ENCODE measurements at places on chromosomes 6 and 20. TPM values are rescaled to one million over a fixed set of nuclear protein-coding genes. Genes with fewer than 3 reads are reported as not detected.
A peak's percentile ranks its signal among the peaks of the same experiment; 100 is the strongest.

Gene NT5E
- 1.5 TPM for total RNA-seq

Gene MTFR2
- 8.5 TPM for total RNA-seq

Gene MANEA
- 8.4 TPM for total RNA-seq

Gene PPIL4
- total RNA-seq: 33.2 TPM

Gene RIPOR3
- 4.5 TPM for total RNA-seq

Gene GGTLC1
- not detected for total RNA-seq

Gene YWHAB
- total RNA-seq: 256 TPM

Gene SDCBP2
- total RNA-seq: 3.6 TPM

Gene ARFGEF3
- 23.2 TPM for total RNA-seq

Gene SLC24A3
- total RNA-seq: 6.2 TPM

Gene AHI1
- 19.6 TPM for total RNA-seq

Gene TMEM14B
- 83.8 TPM for total RNA-seq

GRCh38 chr6:83314693-83315092 is 116.2 kb downstream of the ME1 start:
- no peaks in the 10 kb centered on the region for H3K4me1 ChIP-seq
- H3K27ac ChIP-seq: no peak overlapping the region
- H3K4me3 ChIP-seq: no peak overlapping the region
- H3K36me3 ChIP-seq: no peaks in the 10 kb centered on the region

- no peaks in the 10 kb centered on the region for H3K27me3 ChIP-seq
- no peak overlapping the region for H3K4me3 ChIP-seq
- no peaks in the 10 kb centered on the region for H3K36me3 ChIP-seq
- H3K4me1 ChIP-seq: no peaks in the 10 kb centered on the region
These were observed 178.6 kb upstream of the MAP3K7 start for GRCh38 chr6:90765491-90765890.

DNA sequence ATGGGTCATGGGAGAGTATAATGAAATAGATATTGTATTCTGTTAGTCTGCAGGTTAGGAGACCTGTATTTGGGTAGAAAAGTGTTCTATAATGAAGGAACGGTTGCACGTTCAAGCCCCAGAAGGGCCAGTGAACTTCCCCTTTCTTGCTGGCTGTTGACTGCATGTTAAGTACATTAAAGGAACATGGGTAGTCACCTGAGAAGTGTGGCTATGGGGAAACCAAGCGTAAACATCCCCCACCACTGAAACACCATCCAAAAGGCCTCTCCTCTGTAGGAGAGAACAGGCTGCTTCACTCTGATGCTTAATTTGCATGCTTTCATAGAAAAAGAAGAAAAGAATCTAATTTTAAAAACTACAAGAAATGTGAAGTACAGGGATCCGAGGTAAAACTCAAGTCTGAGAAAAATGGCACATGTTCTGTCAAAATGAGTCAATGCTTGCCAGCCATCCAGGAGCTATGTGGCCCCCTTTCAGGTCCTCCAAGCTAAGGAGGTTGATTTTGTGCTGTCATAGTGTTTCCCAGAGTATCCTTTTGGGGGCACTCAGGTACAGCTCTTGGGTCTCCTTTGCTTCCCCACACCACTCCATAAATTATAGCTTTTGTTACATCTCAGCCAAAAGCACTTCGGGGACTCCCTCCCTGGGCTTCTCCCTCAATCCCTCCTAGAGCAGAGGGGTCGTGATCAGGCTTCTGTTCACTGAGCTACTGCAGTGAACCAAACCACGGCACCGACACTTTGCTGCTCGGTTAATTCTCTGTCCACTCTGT is 283.7 kb upstream of the AGPAT4 start:
- H3K36me3 ChIP-seq: no peaks in the 10 kb centered on the region
- no peak overlapping the region for H3K4me3 ChIP-seq
- no peaks in the 10 kb centered on the region for H3K4me1 ChIP-seq
- H3K27me3 ChIP-seq: no peaks in the 10 kb centered on the region

DNA sequence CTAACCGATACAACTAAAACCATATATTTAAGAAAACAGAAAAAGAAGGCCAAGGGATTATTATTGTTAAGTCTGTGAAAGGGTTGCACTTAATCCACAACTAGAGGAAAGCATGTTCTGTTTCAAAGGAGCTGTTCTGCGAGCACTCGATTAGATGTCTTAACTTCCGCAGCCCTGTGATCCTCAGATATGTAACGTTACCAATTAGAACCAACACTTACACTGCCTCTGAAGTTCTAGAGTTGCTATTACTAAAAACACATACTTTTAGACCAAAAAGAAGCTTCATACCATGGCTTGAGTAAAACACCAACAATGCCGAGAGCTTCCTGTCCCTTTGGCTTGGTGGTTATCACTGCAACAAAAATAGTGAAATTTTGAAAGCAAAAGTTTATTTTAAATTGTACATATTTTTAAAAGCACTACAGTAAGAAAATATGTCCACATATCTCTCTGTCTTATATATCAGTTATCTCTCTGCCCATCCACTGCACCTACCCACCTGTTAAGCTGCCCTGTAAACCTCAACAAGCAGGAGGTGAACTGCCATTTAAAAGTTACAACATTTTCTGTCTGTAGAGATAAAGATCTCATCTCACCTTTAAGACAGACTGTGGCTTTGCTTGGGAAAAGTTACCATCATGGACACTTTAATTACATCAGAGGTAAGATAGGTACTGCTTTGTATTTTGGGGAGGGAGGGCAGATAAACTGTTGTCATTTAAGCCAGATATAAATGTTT is 7.1 kb upstream of the DUSP22 start:
- no peaks in the 10 kb centered on the region for H3K27me3 ChIP-seq
- H3K36me3 ChIP-seq: no peaks in the 10 kb centered on the region
- H3K4me3 ChIP-seq: no peak overlapping the region
- H3K4me1 ChIP-seq: no peaks in the 10 kb centered on the region

GRCh38 chr20:54190217-54190616 is 16.4 kb upstream of the CYP24A1 start:
- no peaks in the 10 kb centered on the region for H3K27me3 ChIP-seq
- H3K27ac ChIP-seq: no peak overlapping the region
- H3K4me3 ChIP-seq: no peak overlapping the region
- no peaks in the 10 kb centered on the region for H3K36me3 ChIP-seq

GRCh38 chr20:5848711-5849505 is 98.7 kb downstream of the SHLD1 start:
- no peaks in the 10 kb centered on the region for H3K27me3 ChIP-seq

GRCh38 chr20:17967521-17968365 is 851 bp downstream of the SNX5 start:
- peaks cover 14% of the 10 kb centered on the region for H3K4me1 ChIP-seq
- H3K4me3 ChIP-seq: peak overlapping the region; percentile 94
- no peaks in the 10 kb centered on the region for H3K27me3 ChIP-seq
- no peak for DNase-seq
- peak overlapping the region; percentile 100 for H3K27ac ChIP-seq
- H3K36me3 ChIP-seq: no peaks in the 10 kb centered on the region

DNA sequence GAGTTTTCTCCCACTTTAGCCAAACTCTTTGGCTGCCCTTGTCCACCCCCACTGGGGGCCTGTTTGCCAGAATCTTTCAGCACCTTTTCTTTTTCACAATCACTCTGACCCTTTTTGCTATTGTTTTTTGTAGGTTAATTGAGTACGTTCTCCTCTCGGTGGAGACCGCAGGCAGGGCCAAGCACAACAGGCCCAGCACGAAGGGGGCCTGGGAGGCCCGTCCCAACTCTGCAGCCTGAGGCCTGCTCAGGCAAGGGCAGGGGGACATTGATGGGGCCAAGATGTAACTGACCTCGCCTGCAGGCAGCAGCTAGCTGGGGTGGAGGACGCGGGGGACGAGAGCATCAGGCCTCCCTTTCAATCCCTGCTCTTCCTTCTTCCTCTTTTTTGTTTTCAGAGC is 47.7 kb downstream of the SLC2A10 start:
- no peak overlapping the region for H3K4me3 ChIP-seq
- H3K27ac ChIP-seq: no peak overlapping the region
- no peaks in the 10 kb centered on the region for H3K36me3 ChIP-seq
- H3K4me1 ChIP-seq: no peaks in the 10 kb centered on the region

DNA sequence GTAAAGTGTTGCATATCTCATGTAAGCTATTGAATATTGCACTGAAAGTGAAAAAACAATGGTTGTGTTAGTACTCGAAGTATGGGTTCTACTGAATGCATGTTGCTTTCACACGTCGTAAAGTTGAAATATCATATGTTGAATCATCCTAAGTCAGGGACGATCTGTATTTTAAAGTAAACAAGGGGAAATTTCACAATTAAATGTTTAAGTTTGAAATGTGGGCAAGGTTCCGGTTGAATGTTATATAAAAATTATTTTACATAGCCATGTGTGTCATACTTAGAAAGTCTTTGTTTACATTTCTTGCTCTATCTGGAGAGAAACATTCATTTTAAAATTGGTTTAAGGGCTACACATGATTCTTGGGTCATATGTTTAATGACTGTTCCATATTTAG is 76.8 kb downstream of the AKAP7 start:
- no peak overlapping the region for H3K27ac ChIP-seq
- no peaks in the 10 kb centered on the region for H3K4me1 ChIP-seq
- H3K36me3 ChIP-seq: no peaks in the 10 kb centered on the region
- H3K27me3 ChIP-seq: no peaks in the 10 kb centered on the region

DNA sequence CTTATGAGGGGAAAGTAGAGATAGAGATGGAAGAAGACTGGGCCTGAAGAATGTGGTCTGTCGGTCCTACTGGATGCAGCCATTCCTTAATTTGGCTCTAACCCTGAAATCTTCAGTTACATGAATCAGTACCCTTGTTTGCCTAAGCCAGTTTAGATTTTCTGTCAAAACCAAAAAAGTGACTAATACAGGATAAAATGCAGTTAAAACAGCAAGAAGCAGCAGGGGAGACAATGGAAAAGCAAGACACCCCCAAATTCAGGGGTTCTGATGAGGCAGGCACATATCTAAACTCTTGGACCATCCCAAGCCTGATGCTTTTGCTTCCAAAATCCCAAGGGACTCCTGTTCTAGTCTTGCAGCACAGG is 17.4 kb upstream of the UBE2V1 start:
- H3K4me3 ChIP-seq: no peak overlapping the region
- no peak overlapping the region for H3K27ac ChIP-seq
- no peaks in the 10 kb centered on the region for H3K4me1 ChIP-seq
- peaks cover 32% of the 10 kb centered on the region for H3K36me3 ChIP-seq
- no peaks in the 10 kb centered on the region for H3K27me3 ChIP-seq

- H3K36me3 ChIP-seq: no peaks in the 10 kb centered on the region
- H3K27me3 ChIP-seq: no peaks in the 10 kb centered on the region
- no peak overlapping the region for H3K4me3 ChIP-seq
- no peak overlapping the region for H3K27ac ChIP-seq
- H3K4me1 ChIP-seq: no peaks in the 10 kb centered on the region
These were observed 34.8 kb upstream of the JAG1 start for GRCh38 chr20:10708351-10709185.

GRCh38 chr20:46255440-46256104 is 52.7 kb downstream of the CDH22 start:
- peaks cover 5% of the 10 kb centered on the region for H3K4me1 ChIP-seq
- H3K36me3 ChIP-seq: no peaks in the 10 kb centered on the region
- no peak for DNase-seq
- H3K27me3 ChIP-seq: peaks cover 6% of the 10 kb centered on the region

DNA sequence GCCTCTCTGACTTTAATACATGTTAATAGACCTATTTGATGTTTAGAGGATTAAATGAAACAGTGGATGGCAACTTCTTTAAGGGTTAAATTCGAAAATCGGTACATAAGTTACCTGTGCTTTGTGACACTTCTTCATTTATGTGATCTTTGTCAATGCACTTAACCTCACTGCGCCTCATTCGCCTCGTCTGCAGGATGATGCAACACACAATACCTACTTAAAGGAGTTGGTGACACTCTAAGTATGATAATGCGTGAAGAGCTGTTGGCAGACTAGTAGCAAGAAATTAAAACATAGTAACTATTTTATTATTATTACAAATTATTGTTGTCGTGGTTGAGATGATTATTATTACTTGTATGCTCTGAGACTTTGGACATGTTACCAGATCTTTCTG is 92.8 kb downstream of the TSHZ2 start:
- no peak for DNase-seq
- no peaks in the 10 kb centered on the region for H3K36me3 ChIP-seq
- no peak overlapping the region for H3K27ac ChIP-seq
- H3K4me3 ChIP-seq: no peak overlapping the region

DNA sequence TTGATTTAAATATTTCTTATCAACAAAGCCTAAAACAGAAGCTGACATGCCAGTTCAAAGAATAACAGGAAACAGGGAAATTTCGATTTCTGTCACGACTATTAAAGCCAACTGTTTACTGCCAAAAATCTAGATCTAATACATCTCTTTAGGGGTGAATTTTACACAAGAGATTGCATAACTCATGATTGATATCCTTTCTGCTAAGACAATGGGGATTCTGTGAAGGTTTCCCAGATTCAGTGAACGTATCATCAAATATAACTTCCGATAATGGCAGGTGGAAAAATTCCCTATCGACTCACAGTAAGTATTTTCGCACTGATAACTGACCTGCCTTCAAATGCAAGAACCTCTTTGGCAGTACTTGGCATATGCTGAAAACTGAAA is 42.9 kb downstream of the NHSL1 start:
- H3K4me3 ChIP-seq: no peak overlapping the region
- no peaks in the 10 kb centered on the region for H3K4me1 ChIP-seq
- H3K36me3 ChIP-seq: no peaks in the 10 kb centered on the region
- H3K27ac ChIP-seq: no peak overlapping the region
- DNase-seq: no peak

DNA sequence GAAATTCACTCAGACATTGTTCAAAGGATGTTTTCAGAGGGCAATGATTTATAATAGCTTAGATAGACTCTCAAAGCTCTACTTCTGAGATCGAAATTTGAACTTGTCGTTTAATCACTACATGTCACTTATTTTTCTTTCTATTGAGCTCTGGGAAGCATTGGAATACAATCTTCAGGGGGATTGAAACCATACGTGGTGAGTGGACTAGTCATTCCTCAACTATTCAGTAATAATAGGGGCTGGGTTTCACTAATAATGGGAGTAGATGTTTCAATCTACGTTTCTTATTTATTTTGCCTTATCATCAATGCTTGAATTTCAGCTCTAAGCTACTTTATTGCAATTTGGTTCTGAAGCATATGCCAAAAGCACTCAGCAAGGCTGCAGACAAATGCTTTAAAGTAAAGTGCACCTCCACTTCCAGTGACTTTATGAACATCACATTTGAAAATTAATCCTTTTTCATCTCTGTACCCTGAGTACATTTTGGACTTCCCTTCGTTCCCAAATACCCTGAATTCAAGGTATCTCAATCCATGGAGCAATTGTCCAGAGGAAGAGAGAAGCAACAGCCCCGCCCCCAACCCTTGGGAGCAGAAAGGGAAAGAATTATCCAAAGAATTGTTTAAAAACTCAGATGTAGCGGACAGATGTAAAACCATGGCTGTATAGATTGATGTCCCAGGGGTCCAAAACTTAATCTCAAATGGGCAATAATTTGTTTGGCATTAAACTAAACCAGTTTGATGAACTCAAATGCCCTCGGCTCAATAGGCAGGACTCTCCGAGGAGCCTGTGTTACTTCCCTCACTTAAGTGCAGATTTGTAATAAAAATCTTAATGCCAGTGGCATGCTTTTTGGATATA is 68.1 kb downstream of the HFE start:
- no peak for DNase-seq
- no peaks in the 10 kb centered on the region for H3K36me3 ChIP-seq
- no peaks in the 10 kb centered on the region for H3K4me1 ChIP-seq
- peak overlapping the region; percentile 97 for H3K27ac ChIP-seq

All from H1 (cell line).